Ovary (tissue), 10 donors: ENCODE measurements at places on chromosomes 6 and 20. TPM values are rescaled to one million over a fixed set of nuclear protein-coding genes. Genes with fewer than 3 reads are reported as not detected.

GRCh38 chr20:50690650-50691572, at the start of gene RIPOR3:
RIPOR3 (minus strand) TSS chr20:50691542; CDS start chr20:50691128, 414 bp downstream.
- no peaks in the 10 kb centered on the region for H3K27me3 ChIP-seq
- peak within 1 kb of the TSS; percentile 41 for H3K4me3 ChIP-seq
- no peaks in the 10 kb centered on the region for H3K36me3 ChIP-seq
- H3K27ac ChIP-seq, result peak within 1 kb of the TSS; percentile 72
- no peaks in the 10 kb centered on the region for H3K4me1 ChIP-seq

DNA sequence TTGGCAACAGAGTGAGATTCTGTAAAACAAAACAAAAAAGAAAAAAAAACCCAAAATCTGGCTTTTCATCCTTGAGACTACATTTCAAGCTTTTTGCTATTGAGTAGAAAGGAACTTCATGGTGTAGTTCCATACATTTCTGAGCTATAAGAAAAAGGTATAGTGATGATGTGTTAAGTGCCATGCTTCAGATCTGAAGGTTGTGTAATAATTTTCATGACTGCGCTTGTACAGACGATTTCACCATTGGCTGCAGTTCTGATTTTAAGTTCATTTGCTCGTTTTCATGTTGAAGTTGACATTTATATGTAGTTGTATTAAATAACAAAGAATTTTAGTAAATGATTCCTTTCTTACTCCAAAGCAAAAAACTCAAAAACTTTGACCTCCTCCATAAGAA, 247.6 kb downstream of the ARID1B start:
- no peaks in the 10 kb centered on the region for H3K36me3 ChIP-seq
- no peak for DNase-seq
- no peaks in the 10 kb centered on the region for H3K27me3 ChIP-seq
- no peak overlapping the region for H3K27ac ChIP-seq

DNA sequence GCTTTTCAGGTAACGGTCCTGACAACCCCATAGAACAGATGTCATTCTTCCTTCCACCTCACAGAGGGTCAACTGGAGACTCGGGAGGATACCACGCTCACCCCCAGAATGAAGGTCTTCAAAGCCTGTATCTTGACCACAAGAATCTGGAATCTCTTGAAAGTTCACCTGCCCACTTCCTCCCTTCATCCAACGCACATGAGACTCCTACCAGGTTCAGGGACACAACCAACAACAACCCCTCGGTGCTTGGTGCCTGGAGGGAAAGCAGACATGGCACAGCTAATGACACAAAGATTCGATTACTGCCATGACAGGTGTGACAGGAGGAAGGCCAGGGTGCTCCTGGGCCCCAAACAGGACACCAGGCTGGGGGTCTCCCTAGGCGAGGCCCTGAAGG, 8.2 kb downstream of the PMEPA1 start:
- no peaks in the 10 kb centered on the region for H3K27me3 ChIP-seq
- DNase-seq, result no peak
- no peak overlapping the region for H3K27ac ChIP-seq
- H3K4me3 ChIP-seq, result no peak overlapping the region
- H3K36me3 ChIP-seq, result no peaks in the 10 kb centered on the region

DNA sequence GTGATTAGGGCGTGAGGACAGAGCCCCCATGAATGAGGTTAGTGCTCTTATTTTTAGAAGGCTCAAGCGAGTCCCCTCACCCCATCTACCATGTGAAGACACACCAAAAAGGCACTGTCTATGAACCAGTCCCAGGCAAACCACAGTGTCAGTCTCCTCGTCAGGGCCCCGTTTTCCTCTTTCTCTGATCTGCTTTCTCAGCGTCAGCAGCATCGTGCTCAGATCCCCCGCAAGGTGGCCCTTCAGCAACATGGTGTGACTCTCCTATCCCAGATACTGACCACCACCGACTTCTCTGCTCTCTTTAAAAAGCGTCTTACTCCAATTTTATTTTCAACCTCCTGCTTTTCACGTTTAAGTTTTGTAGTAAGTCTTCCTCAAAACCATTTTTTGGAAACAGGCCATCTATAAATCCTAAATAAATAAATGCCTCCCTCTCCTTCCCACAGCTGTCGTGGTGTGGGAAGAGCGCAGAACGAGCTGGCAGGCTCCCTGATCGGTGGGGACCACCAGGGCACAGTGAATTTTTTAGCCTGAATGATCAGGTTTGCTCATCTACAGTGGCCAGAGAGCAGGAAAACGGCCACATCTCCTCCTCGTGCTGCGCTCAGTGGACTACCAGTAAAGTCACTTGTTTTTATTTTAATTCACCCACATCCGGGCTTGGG, 113.1 kb downstream of the BMP7 start:
- H3K4me3 ChIP-seq, result no peak overlapping the region
- H3K36me3 ChIP-seq, result no peaks in the 10 kb centered on the region
- no peaks in the 10 kb centered on the region for H3K4me1 ChIP-seq
- no peak overlapping the region for H3K27ac ChIP-seq
- DNase-seq, result no peak

The APOM gene
- 7.7 TPM for polyA plus RNA-seq

DNA sequence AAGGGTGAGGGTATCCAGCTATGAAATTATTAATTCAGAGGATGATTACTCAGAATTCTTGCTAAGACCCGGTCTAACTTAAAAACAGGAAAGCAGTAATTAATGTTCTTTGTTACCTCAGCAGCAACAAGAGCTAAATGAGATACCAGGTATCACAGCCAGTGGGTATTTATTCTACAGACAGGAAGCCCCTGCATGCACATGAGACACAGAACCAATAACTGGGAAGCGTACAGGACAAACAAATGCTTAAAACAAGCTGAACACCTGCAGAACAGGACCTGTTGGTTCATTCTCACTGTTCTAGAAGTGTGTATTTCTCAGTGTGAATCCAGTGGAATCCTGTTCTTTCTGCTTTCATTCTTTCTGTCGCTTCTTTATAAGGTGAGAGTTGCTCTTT, 30.9 kb downstream of the SCML4 start:
- H3K4me3 ChIP-seq, result no peak overlapping the region
- H3K27ac ChIP-seq, result no peak overlapping the region
- no peaks in the 10 kb centered on the region for H3K27me3 ChIP-seq
- no peaks in the 10 kb centered on the region for H3K36me3 ChIP-seq

DNA sequence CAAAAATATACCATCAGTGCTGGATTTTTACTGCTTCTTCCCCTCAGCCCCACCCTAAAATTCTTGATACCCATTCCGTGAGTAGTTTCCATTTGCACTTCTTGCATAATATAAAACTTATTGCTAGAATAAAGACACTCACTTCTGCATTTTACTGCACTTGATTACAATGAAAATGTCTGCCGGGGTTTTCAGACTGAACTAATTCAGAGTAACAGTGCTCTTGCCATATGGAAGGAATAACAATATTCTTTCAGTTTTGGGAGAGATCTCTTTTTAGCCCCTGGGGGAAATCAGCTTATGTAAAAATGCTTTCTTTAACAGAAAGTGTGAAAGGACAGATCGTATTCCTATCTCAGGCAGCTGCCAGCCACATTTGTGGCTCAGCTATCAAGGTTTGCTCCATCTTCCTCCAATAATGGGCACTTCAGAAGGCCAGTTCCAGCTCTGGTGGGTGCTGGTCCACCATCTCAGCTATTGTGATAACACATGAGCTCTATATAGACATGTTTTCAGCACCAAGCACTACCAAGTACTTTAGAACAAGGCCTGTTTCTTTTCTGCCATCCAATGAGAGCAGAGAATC, 8.9 kb downstream of the SMLR1 start:
- H3K36me3 ChIP-seq, result no peaks in the 10 kb centered on the region
- no peak for DNase-seq
- peaks cover 4% of the 10 kb centered on the region for H3K4me1 ChIP-seq
- H3K27me3 ChIP-seq, result no peaks in the 10 kb centered on the region

The POM121L2 gene
- 0.02 TPM for polyA plus RNA-seq
